Psoas muscle (tissue), 8 donors: ENCODE measurements at places on chromosomes 12 and 14. TPM values are rescaled to one million over a fixed set of nuclear protein-coding genes. Genes with fewer than 3 reads are reported as not detected.
A peak's percentile ranks its signal among the peaks of the same experiment; 100 is the strongest.

GRCh38 chr14:102103062-102103695 is 16.3 kb upstream of the HSP90AA1 start:
- H3K4me3 ChIP-seq, result no peak overlapping the region
- H3K4me1 ChIP-seq, result no peaks in the 10 kb centered on the region
- DNase-seq, result no peak
- H3K36me3 ChIP-seq, result no peaks in the 10 kb centered on the region

Gene RTL1
- 0.01 TPM for polyA plus RNA-seq

- H3K4me1 ChIP-seq, result peaks cover 38% of the 10 kb centered on the region
- H3K27me3 ChIP-seq, result no peaks in the 10 kb centered on the region
- H3K36me3 ChIP-seq, result no peaks in the 10 kb centered on the region
Measured at GRCh38 chr12:106247674-106248311, at the start of gene CKAP4. TSS of gene CKAP4 (minus strand) at chr12:106248020. CDS start at chr12:106247851, 169 bp downstream.

GRCh38 chr12:21939435-21939834 is 1.8 kb downstream of the ABCC9 start:
- peak overlapping the region; percentile 94 for H3K27ac ChIP-seq
- no peak for DNase-seq
- H3K36me3 ChIP-seq, result peaks cover 24% of the 10 kb centered on the region
- H3K4me3 ChIP-seq, result peak overlapping the region; percentile 80

DNA sequence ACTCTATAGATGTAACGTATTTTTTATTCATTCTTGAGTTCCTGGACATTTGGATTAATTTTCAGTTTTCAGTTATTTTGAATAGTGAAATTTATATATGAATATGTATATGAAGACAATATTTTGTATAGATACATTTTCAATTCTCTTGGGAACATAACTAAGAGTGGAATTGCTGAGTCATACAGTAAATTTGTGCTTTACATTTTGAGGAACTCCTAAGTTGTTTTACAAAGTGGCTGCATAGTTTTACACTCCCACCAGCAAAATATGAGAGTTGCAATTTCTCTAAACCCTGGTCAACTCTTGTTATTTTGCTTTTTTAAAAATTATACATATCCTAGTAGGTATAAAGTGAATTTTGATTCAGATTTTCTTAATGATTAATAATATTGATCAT is 1838.6 kb upstream of the SEL1L start:
- no peak overlapping the region for H3K27ac ChIP-seq
- H3K4me1 ChIP-seq, result no peaks in the 10 kb centered on the region
- no peaks in the 10 kb centered on the region for H3K36me3 ChIP-seq
- H3K4me3 ChIP-seq, result no peak overlapping the region

Gene IFNG-AS1
- polyA plus RNA-seq, result 0.08 TPM

Gene GDF3
- 0.04 TPM for polyA plus RNA-seq

Gene KRT81
- polyA plus RNA-seq, result not detected

- no peak overlapping the region for H3K4me3 ChIP-seq
- no peaks in the 10 kb centered on the region for H3K36me3 ChIP-seq
- no peaks in the 10 kb centered on the region for H3K4me1 ChIP-seq
- H3K27ac ChIP-seq, result no peak overlapping the region
- no peak for DNase-seq
Measured at GRCh38 chr14:30290001-30290400, 269.0 kb upstream of the G2E3 start.

Gene CYP27B1
- not detected for polyA plus RNA-seq

GRCh38 chr14:102154821-102155549 is 15.3 kb downstream of the WDR20 start:
- no peak for DNase-seq
- H3K4me3 ChIP-seq, result no peak overlapping the region
- no peak overlapping the region for H3K27ac ChIP-seq
- H3K4me1 ChIP-seq, result peaks cover 30% of the 10 kb centered on the region
- no peaks in the 10 kb centered on the region for H3K36me3 ChIP-seq
- H3K27me3 ChIP-seq, result no peaks in the 10 kb centered on the region

- peaks cover 4% of the 10 kb centered on the region for H3K36me3 ChIP-seq
- H3K27ac ChIP-seq, result no peak overlapping the region
Measured at GRCh38 chr14:50615552-50615951, 52.6 kb downstream of the SAV1 start.

- peaks cover 8% of the 10 kb centered on the region for H3K27me3 ChIP-seq
- DNase-seq, result no peak
- no peaks in the 10 kb centered on the region for H3K36me3 ChIP-seq
- no peak overlapping the region for H3K4me3 ChIP-seq
- H3K4me1 ChIP-seq, result no peaks in the 10 kb centered on the region
- no peak overlapping the region for H3K27ac ChIP-seq
Measured at GRCh38 chr12:115072712-115073111, 388.7 kb upstream of the TBX3 start.

GRCh38 chr14:33833706-33834465 is 117.0 kb downstream of the EGLN3 start:
- no peak overlapping the region for H3K4me3 ChIP-seq
- no peak for DNase-seq
- no peaks in the 10 kb centered on the region for H3K27me3 ChIP-seq
- H3K4me1 ChIP-seq, result no peaks in the 10 kb centered on the region
- no peaks in the 10 kb centered on the region for H3K36me3 ChIP-seq
- no peak overlapping the region for H3K27ac ChIP-seq

Gene TSPAN19
- not detected for polyA plus RNA-seq

DNA sequence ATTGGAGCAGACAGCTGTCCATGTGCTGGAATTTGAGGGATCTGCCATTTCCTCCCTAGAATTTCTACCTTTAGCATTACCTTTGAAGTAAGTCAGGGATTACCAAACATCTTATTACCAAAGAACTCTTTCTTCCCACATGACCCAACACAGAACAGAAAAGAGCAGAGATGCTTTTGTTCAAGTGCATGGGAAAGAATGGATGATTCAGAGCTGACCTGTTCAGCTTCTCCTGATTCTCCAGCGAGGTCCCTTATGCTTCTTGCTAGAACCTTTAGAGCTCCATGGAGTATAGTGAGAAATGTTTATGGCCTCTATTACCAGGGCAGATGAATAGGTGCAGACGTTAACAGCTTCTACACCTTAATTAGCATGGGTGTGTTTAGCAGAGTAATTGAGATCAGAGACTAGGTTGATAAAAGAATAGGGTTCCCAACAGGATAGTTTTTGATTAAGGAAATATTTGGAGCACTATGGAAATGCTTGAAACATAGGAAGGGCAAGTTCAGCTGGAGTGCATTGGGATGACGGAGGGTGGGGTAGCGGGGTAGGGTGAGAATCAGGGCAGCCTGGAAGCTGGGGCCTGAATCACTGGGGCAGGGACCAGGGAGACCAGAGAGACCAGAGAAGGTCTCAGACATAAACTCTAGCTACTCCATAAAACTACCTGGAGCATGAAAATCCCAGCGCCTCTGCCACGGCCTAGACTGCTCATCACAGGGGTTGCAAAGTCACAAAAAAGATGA is 223.7 kb downstream of the CACNA1C start:
- no peak overlapping the region for H3K27ac ChIP-seq
- H3K4me3 ChIP-seq, result no peak overlapping the region
- no peaks in the 10 kb centered on the region for H3K27me3 ChIP-seq
- no peaks in the 10 kb centered on the region for H3K36me3 ChIP-seq
- DNase-seq, result no peak
